ENCODE measurements at places on chromosomes 7 and 10.

DNA sequence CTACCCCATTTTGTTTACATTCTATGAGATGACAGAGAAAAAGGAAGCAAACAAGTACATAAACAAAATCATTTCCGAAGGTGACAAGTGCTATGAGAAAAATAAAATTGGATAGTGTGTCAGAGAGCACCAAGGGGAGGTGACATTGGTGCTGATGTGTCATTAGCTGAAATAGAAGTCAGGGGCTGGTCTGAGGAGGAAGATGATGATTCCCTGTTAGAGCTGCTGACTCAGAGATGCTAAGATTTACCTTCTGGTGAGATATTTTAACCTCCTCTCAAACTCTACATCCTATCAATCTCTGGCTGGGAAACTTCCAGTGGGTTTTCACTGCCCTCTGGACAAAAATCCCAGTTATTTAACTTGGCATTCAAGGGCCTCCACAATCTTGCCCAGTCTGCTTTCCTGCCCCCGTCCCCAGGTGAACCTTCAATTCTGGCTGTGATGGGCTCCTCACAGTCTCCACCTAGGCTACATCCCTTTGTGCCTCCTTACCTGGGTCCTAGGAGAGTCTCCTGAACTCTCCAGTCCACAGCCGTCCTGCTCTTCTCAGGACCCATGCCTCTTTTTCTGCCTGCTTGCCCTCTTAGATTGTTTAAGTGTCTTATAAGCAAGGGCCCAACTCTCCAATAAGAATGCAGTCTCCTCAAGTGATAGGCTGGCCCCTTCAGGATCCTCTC, 26.6 kb downstream of the DUSP5 start:
- no peak for DNase-seq

DNA sequence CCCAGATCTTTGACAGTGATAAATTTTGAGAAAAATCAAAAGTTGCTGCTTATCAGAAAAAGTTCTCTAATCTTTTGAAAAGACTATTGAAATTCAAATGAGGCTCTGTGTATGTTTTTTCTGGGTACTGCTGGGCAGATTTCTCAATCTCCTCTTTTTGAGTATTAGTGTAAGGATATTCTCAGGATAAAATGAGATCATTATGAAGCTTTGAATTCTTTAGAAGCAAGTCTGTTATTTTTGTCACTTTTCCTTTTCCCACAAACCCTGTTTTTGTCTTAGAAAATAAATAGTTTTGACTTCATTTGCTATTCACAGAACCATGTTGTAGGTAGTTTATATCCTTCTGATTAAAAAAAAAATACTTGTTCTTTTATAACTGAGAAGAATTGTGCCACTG, 7.9 kb downstream of the STAM start:
- no peak for DNase-seq

DNA sequence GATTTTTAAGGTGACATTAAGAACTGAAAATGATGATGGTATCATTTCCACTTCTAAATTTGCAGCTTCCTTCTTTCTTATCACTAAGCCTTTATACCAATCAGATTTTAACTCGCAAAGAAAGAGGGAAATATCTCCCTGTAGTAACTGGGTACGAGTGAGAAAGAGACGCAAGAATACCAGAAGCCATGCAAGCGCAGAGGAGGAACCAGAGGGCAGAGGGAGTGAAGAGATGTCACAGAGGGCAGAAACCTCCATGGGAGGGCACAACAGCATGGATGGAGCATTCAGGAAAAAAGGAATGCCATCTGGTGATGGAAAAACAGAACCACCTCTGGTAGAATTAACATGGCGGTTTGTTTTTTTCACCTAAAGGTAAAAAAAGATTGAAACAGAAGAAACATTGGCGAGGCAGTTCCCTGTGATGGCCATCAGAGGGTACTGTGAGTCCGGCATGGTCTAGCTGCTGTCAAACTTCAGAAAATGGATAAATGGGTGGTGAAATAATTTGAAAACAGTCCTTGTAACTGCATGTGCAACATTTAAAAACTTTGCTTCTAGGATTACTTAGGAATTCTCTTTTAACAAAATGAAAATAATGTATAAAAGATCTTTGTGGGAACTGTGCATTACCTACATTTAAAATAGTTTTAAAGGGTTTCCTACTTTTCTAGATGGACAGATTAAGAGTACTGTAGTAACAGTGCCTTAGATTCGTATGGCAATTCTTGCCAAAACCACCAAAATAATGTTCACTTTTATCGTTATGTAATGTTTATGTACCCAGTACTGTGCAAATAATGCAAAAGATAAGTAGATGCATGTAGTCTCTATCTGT, 91.8 kb downstream of the ARHGAP12 start:
- no peak for DNase-seq

DNA sequence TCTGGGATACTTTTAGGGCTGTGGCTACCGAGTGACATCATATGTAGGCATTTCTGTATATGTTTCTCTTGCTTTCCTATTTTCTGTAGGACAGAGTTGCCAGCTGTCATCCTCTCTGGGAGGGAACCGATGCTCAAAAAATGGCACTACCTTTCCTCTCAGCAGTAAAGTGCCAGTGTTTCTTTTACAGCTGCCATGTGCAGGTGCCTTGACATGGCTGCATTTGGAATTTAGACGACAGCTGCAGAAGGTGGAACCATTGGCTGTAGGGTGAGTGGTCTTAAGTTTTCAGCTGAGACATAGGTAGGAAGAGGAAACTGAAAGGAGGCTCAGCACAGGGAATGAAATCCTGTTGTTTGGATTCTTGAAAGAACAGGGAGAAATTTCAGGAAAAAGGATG, 20.2 kb upstream of the RPA3 start:
- no peak for DNase-seq

GRCh38 chr10:48509974-48510692, 94.7 kb downstream of the ARHGAP22 start:
- DNase-seq, result no peak

DNA sequence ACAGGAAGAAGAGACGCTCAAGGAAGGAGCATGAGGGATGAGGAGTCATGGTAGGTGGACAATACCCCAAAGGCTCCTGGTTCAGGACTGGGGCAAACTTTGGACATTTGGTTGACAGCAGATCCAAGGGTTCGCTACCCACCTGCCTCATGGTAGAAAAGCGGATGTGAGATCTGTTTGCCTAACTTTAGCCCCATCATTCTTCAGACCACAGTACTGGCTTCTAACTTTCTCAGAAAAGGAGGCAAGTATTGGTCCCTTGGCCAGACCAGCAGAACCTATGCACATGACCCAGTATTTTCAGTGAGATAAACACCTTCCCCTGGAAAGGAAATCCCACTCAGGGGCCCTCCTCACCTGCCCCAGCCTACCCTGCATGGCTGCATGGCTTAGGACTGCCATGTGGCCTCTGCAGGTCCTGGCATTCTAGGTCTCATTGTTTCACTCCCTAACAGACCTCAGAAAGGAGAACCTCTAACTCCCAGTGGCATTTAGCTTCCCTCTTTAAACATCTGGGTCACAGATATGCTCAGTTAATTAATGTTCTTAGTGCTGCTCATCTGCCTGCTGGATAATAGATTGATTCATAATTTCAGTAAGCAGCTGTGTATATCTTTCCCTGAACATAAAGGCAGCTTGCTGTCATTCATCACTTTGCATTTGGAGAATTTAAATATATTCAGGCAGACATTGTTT, 574.1 kb downstream of the GALNT17 start:
- no peak for DNase-seq

DNA sequence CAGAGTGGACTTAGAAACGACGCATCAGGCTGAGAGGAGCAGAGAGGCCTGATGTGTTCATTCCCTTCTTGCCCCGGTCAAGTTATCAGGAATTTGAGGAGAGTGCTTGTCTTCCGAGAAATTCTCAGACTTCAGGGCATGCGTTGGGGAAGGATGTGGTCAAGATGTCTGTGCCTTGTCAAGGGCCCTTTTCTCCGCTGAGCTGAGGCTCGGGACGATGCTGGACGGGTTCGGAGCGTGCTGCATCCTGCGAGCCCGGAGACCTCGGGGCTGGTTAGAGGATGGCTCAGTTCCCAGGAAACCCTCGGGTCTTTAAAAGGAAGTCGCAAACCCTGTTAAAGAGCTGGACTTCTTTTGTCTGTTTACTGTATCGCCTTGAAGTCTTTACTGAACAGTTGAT, 325.4 kb downstream of the ADARB2 start:
- no peak for DNase-seq

All from AG04449 (cell line).